ENCODE measurements at places on chromosomes 16 and 17.

DNA sequence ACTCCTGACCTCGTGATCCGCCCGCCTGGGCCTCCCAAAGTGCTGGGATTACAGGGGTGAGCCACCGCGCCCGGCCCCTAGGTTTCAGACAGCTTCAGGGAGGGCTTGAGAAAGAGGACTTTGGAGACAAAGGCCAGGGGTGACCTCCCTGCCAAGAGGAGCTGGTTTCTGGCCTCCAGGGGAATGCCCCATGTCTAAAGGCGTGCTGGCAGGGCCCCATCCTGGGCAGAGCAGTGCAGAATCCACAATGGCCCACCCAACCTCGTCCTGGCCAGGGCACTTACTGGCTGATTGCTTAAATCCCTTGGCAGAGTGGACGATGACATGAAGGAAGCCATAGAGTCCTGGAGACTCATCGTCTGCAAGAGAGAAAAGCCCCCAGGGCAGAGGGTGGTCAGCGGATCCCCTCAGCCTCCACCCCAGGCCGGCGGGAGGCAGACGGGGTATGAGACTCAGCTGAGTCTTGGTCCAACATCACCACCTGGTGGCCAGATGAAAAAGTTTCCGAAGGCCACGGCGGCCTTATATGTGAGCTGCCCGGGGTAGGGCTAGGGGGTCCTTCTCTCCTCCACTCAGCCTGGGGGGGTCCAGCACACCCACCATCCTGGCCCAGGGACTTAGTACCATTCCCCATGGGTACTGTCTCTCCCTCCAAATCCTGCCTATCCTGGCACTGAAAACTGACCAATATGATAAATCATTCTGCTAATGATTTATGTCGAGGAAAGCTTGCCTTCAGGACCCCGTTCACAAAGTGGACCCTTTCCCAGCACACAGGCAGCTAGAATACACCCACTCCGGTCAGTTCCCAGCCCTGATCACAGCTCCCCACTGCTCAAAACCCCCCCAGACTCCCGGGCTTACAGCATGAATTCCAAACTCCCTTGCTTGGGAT is 59.1 kb downstream of the TIMM22 start:
- DNase-seq: peak; percentile 27

DNA sequence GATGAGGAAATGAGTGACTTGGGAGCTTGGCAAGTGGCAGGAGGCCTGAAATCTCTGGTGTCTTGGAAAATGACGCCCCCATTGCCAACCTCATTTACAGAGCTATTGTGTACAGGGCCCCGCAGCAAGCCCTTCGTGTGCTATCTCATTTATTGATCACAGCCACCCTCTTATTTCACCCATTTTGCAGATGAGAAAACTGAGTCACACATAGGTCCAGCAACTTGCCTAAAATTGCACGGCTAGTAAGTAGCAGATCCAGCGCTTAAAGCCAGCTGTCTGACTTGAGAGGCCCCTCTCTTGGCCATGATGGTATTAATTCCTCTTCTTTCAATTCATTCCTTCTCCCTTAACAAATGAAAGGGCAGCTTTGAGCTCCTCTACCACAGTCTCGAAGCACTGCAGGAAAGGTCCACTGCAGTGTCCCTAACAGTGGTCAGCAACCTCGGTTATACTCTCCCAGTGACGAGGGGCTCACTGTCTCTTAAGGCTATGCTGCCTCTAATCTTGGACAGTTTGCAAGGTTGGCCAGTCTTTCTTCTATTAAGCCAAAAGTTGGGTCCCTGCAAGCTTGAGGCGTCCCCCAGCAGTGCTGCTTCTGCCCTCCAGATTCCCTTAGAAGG is 162.2 kb downstream of the COPRS start:
- DNase-seq: no peak

- no peak for DNase-seq
These were observed at the start of gene SALL1 for GRCh38 chr16:51150888-51151320. Gene SALL1, minus strand, starts transcription at chr16:51151270. Its CDS starts 29 bp downstream, at chr16:51151241.

- no peak for DNase-seq
These were observed 12.0 kb upstream of the RNF157 start for GRCh38 chr17:76252040-76252954.

DNA sequence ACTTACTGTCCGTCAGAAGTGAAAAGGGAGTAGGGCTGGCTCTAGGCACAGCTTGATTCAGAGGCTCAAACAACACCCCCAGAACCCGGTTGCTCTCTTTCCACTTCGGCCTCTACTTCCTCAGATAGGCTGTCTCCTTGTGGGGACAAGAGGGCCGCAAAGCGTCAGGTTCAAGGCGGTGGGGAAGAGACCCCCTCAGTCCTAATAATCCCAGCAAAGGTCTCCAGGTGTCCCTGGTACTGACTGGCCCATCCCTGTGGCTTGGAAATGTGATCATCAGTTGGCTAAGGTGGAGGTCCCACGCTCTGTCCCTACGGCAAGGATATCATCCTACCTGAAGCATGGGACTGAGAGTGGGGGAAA is 26.0 kb downstream of the NGFR start:
- DNase-seq: no peak

DNA sequence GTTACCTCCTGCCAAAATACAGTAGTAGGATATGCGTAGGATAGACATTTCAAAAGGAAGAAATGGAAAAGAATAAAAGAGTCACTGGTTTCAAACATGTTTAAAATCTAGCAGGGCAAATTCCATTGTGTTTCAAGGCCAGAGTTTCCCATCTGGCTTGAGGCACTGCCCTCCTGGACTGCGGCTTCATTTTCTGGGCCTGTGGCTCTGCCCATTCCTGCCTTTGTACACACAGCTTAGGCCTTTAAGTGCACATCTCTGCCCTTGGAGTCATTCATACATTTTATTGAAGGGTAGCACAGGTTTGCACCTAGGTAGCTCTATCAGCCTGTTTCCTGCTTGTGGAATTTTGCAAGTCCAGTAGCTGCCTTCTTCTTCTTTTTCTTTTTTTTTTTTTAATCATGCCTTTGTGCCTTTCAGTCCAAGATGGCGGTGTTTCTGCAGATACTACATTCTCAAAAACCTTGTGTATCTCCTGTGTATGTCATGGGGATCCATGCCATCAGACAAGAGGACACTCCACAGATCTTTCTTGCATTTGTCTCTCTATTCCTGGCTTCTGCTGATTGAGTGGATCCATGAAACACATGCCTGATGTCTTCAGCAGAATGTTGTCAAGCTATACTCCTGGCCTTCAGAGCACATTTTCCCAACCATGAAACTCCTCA is 282.9 kb downstream of the BCAS3 start:
- no peak for DNase-seq

DNA sequence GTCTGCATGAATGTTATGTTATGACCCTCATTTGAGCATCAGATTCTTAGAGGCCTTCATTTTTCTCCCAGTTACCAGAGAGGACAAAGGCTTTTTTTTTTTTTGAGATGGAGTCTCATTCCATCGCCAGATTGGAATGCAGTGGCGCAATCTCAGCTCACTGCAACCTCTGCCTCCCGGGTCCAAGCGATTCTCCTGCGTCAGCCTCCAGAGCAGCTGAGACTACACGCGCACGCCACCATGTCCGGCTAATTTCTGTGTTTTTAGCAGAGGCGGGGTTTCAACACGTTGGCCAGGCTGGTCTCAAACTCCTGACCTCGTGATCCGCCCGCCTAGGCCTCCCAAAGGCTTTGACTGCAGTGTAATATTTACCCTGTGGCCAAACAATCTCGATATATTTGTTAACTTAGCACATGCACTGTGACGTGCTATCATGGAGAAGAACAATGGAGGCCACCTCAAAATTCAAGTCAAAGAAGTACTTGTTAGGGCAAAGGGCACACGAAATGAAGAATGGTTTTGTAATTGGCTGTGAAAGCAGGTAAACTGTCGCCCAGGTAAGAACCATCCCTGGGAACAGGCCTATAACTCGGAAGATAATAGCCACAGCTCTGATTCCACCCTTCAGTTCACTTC is 303.4 kb downstream of the SLC39A11 start:
- no peak for DNase-seq

DNA sequence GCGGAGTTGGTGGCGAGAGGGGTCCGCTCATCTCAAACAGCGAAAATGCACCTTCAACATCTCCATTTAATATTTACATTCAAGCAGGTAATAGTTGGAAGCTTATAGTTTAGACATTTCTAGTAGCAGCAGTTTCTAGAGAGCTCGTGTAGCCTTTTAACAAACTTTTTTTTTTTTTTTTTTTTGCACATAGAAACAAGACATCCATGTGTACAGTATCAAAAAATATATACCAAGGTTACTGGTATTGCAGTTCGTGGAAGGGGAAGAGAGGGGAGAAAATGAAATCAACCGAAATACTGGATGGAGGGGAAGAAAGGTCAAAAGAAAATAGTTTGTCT is 6.2 kb downstream of the CBX4 start:
- DNase-seq: no peak

- DNase-seq: no peak
These were observed 7.1 kb downstream of the ITGAD start for GRCh38 chr16:31400191-31400590.

DNA sequence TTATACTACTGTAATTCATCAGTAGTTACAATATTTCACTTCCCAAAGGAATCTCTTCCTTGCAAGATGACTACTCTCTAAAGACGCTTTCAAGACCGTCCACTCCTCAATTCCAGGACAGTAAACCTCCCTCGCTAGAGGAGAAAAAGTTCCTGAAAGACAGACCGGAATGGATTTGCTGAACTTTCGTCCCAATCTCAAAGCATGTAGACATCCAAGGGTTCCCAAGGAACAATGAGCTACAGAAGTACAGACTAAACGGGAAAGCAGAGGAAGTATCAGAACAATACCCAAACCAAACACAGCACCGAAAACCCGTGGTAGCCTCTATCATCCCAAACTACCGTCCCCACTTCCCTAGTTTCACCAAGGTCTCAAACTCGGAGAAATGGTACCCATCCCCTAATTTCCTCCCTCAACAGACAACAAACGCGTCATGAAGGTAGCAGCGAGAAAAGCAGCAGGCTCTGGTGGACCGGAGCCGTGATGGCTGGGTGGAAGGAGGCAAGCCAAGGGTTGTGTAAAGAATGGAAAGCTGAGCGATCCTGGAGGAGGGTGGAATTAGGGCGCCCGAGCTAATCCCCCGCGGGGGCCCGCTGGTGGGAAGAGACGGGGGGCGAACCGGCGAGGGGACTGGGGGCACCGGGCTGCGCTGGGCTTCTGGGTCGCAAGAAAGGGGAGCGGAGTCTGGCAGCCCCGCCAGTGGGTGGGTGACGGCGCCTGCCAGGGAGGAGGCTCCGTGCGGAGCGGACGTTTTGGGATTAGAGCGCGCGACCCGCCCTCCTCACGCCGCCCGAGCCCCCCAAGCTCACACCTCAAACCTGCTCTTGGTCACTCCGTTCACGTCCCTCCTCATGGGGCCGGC is 647 bp downstream of the FBXL20 start:
- DNase-seq: peak; percentile 8

GRCh38 chr16:50996830-50997186 is 154.3 kb downstream of the SALL1 start:
- DNase-seq: no peak

DNA sequence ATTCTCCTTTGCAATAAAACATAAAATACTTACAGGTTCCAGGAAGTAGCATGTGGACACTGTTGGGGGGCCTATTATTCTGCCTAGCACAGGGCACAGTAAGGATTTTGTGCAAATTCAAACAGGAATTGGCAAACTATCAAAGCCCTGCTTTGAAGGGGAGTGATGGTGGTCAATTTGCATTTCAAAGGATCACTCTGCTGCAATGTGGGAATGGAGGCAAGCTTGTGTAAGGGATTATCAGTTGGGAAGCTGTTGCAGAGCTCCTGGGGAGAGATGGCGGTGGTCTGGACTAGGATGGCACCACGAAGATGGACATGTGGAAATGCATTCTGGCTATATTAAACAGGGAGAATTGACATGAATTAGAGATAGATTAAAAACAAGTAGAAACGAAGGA is 990.7 kb upstream of the RBFOX1 start:
- no peak for DNase-seq

- DNase-seq: no peak
These were observed 132.3 kb downstream of the TMEM132E start for GRCh38 chr17:34711646-34712045.

DNA sequence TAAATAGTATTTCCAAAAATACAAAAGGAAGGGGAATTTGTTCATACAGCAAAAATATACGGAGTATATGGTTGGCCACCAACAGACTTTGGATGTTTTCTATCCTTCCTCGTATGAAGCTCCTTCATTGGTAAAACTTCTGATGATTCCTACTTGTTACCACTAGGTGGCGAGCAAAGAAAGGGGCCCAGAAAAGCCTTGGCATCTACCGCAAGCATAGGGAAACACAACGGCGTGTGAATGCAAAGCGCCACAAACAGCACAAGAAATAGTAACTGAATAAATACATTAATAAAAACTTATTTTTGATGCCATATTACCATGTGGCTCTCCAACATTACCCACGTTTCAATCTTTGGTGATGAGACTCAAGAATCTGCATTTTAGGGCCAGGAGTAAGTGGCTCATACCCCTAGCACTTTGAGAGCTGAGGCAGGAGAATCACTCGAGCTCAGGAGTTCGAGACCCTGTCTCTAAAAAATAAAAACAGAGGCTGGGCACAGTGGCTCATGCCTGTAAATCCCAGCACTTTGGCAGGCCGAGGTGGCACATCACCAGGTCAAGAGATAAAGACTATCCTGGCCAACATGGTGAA is 34.5 kb downstream of the YWHAE start:
- DNase-seq: no peak

- peak; percentile 15 for DNase-seq
These were observed 21.8 kb downstream of the CEP131 start for GRCh38 chr17:81200695-81201580.

- DNase-seq: no peak
These were observed 13.6 kb downstream of the VASN start for GRCh38 chr16:4385066-4385788.

DNA sequence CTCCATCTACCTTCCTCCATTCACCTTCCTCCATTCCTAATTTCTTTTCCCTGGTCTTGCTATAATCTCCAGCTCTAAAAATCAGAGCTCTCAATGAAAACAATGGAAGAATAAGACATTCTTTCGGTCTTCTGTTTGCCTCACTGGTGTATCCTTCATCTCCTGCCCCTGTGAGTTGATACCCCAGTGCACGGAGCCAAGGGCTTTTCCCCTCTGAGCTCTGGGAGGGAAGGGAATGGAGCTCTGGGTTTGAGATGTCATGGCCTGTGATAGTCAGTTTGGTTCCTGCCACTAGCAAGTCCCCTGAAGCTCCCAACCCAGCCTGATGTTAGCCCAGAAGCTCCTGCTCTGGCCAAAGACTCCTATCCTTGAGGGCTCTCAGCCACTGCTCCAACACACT is 36.6 kb upstream of the DNAH9 start:
- no peak for DNase-seq

DNA sequence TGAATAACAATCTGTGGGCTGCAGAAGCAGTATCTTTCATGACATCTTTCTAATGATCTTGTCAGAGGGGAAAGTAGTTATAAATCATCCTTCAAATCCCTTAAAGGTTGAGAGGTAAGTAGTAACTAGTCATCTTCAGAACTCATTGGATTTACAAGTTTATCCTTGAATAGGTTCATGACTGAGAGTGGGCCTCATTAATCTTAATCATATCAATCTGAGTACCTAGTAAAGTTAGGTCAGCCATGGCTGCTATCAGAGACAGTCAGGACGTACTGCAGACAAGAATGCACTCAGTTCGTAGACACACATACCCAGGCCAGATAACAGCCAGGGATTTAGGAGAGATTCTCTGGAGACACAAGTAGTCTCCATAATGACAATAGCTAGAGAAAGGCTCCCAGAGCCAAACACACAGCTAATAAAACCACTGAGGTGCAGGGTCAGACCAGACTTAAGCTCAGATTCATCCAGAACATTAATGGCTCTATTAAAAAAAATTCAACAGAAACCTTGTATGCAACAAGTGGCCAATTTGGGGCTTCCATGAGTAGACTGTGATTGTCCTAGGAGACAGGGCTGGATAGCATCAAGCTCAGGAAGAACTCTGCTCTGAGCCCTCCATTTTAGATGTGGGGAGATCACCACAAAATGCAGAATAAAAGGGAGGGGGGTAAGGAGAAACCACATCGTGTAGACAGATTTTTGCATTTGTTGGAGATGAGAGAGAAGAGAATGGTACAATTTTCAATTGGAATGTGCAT is 65.8 kb downstream of the TBX4 start:
- DNase-seq: no peak
